Mesothelial cell of epicardium (in vitro differentiated cells): ENCODE measurements at places on chromosomes 6 and 20. TPM values are rescaled to one million over a fixed set of nuclear protein-coding genes. Genes with fewer than 3 reads are reported as not detected.
A peak's percentile ranks its signal among the peaks of the same experiment; 100 is the strongest.

- peaks cover 3% of the 10 kb centered on the region for H3K4me1 ChIP-seq
- H3K36me3 ChIP-seq: no peaks in the 10 kb centered on the region
- H3K27ac ChIP-seq: no peak within 1 kb of the TSS
- DNase-seq: peak; percentile 56
- H3K27me3 ChIP-seq: peaks cover 68% of the 10 kb centered on the region
- H3K4me3 ChIP-seq: peak within 1 kb of the TSS; percentile 63
Observed at GRCh38 chr20:44810391-44811149, at the start of gene RIMS4. RIMS4 (minus strand) TSS chr20:44810546; CDS start chr20:44810271, 275 bp downstream.

- H3K4me1 ChIP-seq: no peaks in the 10 kb centered on the region
- DNase-seq: no peak
- H3K27ac ChIP-seq: no peak overlapping the region
- no peaks in the 10 kb centered on the region for H3K36me3 ChIP-seq
Observed at GRCh38 chr6:159533568-159533967, 159.5 kb downstream of the SOD2 start.

DNA sequence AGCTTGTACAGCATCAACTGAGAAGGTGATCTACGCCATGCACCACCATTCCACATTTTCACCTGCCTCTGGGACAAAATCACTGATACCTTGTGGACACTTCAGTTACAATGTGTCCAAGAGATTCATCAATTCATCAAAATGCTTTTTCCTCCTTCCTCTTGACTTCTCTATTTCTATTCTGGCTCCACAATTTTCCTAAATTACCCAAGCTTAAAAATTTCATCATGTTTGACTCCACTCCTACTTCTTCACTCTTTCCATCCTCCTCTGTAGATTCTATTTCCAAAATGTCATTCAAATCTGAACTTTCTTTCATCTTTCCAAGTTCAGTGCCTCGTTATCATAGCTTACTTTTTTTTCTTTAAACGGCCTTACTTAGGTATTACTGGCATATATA is 172.2 kb downstream of the BTBD9 start:
- H3K4me3 ChIP-seq: no peak overlapping the region
- H3K27ac ChIP-seq: no peak overlapping the region
- peaks cover 4% of the 10 kb centered on the region for H3K36me3 ChIP-seq
- H3K27me3 ChIP-seq: no peaks in the 10 kb centered on the region
- no peak for DNase-seq

The CLVS2 gene
- total RNA-seq: 0.11 to 0.27 TPM (median 0.24 TPM) in 3 replicates

DNA sequence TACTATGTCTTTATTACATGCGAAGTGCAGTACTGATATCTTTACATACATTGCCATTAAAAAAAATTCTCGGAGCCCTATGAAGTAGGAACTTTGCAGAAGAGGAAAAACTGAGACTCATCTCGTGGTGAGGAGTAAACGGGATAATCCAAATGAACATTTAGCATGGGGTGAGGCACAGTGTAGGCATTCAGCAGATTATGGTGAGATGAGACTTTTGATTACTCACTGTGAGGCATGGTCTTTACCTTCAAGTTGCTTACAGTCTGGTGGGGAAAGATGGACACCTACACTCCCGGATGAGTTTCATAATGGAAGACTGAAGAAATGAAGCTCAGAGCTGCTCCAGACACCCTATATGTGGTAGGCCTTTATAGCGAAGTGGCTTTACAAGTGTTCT is 1.4 kb downstream of the RPRD1B start:
- peak overlapping the region; percentile 96 for H3K27ac ChIP-seq
- H3K4me1 ChIP-seq: peaks cover 40% of the 10 kb centered on the region
- H3K4me3 ChIP-seq: peak overlapping the region; percentile 96
- H3K27me3 ChIP-seq: no peaks in the 10 kb centered on the region
- H3K36me3 ChIP-seq: peaks cover 13% of the 10 kb centered on the region
- no peak for DNase-seq

DNA sequence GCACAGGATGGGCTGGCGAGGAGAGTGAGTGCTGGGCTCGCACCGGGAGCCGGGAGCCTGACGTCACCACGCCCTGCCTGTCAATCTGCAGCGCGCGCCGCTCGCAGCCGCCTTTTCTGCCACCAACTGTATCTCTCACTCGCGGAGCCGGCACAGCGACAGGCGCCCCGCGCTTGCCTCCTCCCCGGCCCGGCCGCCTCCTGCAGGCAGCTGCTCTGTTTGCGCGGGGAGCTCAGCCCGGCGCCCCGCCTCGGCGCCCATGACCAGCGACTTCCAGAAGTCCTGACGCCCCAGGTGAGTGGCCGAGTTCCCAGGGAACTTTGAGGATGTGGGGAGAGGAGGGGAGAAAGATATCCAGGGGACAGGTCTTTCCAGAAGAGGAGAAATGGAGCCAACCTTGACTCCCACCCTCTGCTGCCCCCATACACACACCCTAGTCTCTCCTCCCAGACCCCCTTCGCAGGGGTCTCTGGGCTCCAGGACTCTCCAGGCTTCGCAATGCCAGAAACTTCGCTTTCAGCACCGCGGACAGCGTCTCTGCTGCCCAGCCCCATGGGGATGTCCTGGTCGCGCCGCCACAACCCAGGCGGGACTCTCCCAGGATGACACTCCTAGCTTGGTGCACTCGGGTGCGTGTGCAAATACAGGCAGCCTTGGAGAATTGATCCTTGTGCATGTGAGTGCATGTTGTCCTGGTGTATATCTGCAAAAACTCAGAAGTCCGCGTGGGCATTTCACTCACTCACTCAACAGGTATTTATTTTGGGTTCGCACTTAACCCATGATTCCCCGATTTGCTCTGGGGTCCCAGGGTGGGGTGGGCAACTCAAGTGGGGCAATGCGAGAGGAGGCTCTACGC is at the start of gene GPR6:
GPR6 (plus strand) TSS at position 138 of the 859 bp plus-strand sequence. CDS start 802 bp downstream, outside the sequence.
- H3K27ac ChIP-seq: no peak within 1 kb of the TSS
- peaks cover 9% of the 10 kb centered on the region for H3K4me1 ChIP-seq
- no peaks in the 10 kb centered on the region for H3K36me3 ChIP-seq
- H3K4me3 ChIP-seq: peak within 1 kb of the TSS; percentile 34
- peaks cover 97% of the 10 kb centered on the region for H3K27me3 ChIP-seq

The MCCD1 gene
- total RNA-seq: not detected in 3 replicates

DNA sequence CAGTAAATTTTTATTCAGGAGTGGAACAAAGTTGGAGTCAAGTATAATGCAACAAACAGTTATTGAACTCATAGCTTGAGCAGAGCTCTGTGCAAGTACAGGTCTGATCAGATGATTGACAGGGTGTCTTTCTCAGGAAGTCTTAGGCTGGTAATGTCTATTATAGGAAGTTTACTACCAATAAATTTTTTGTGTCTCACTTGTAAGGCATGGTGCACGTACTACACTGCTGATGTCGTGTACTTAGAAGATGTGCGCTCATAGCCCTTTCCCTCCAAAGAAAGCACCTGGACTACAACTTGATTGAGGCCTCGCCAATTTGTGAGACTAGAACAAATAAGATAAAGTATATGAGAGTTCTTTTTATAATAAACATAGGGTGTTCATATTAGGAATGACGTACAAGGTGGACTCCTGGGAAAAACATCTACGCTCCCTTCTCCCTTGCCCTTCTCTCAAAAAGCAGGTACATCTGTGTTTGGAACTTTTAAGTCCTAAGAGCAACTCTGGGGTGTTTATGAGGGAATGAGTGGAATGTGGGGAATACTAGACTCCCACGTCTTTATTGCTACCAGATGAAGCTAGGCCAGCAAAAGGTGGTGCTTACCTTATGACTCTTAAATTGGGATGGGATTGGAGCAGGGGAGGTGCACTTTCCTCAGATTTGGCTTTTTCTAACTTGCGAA is 1.5 kb downstream of the NDUFAF5 start:
- peaks cover 23% of the 10 kb centered on the region for H3K36me3 ChIP-seq
- peak overlapping the region; percentile 92 for H3K27ac ChIP-seq
- no peaks in the 10 kb centered on the region for H3K27me3 ChIP-seq
- no peak for DNase-seq
- H3K4me3 ChIP-seq: peak overlapping the region; percentile 94

DNA sequence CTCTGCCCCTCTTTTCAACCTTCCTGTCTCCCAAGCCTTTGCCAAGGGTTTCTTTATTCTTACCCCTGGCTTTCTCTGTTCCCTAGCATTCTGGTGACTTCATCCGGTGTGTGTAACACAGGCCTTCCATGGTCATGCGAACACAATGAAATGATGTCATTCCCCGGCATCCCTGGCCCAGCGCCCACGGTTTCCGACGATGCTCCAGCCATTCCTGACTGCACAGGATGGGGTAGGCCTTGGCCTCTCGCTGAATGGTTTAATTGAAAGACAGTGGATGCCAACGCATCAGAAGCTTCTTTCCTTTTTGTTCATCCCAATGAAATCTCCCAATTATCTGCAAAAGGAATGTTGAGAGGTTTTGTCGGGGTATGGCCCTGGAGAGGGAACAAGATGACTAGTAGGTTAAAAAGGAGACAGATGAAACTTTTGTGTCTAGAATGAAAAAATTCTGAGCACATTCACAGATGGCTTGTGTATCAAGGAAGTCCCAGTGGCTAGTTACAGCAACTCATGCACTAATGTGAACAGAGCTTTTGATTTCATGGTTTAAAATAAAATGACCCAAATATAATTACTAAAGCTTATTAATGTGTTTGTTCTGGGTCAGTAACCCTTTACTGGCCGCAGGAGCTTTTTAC is 655.0 kb downstream of the QKI start:
- H3K27me3 ChIP-seq: no peaks in the 10 kb centered on the region
- DNase-seq: no peak
- H3K4me1 ChIP-seq: no peaks in the 10 kb centered on the region

DNA sequence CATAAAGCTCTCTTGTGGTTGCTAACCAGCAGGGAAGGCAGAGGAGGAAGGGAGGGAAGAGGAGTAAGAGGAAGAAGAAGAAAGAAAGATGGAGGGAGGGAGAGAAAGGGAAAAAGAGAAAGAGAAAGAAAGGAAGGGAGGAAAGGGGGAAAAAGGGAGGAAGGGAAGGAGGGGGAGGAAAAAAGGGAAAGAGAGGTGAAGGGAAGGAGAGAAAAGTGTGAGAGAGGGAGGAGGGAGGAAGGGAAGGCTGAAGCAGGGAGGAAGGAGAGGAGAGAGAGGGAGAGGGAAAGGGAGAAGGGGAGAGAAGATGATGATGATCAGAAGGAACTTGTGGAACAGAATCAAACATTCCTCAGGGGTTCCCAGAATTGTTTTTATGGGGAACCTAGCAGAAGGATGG is 57.5 kb upstream of the TOX2 start:
- peaks cover 11% of the 10 kb centered on the region for H3K27me3 ChIP-seq
- no peak overlapping the region for H3K4me3 ChIP-seq
- no peaks in the 10 kb centered on the region for H3K36me3 ChIP-seq

GRCh38 chr6:14075095-14075503 is 42.5 kb upstream of the CD83 start:
- no peak for DNase-seq
- peaks cover 25% of the 10 kb centered on the region for H3K4me1 ChIP-seq
- H3K4me3 ChIP-seq: peak overlapping the region; percentile 11
- H3K27me3 ChIP-seq: peaks cover 1% of the 10 kb centered on the region

DNA sequence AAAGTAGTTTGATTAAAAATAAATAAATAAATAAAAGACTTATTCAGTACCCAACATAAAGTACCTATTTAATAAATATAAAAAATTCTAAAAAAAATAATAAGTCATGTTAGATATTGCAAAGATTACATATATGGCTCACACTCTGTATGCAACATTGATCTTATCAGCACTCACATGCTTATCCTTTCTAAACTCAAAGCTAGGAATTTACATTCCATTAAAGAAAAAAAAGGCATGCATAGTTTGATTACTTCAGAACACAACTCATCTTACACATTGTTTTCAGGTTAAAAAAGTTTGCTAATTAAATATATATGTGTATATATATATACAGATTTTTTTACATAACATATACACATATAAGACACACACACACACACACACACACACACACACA is 96.4 kb downstream of the FILIP1 start:
- no peak overlapping the region for H3K4me3 ChIP-seq

The NRSN1 gene
- 1.1 to 1.4 TPM (median 1.2 TPM) in 3 replicates for total RNA-seq

GRCh38 chr6:11607383-11607782 is 69.8 kb downstream of the TMEM170B start:
- DNase-seq: no peak
- peaks cover 9% of the 10 kb centered on the region for H3K4me1 ChIP-seq
- H3K27ac ChIP-seq: no peak overlapping the region
- H3K4me3 ChIP-seq: no peak overlapping the region

The KCNQ5 gene
- total RNA-seq: 4.8 to 5.4 TPM (median 5.2 TPM) in 3 replicates

GRCh38 chr6:119360262-119360915 is 10.8 kb upstream of the MAN1A1 start:
- H3K4me3 ChIP-seq: no peak overlapping the region
- H3K27ac ChIP-seq: no peak overlapping the region
- H3K36me3 ChIP-seq: peaks cover 13% of the 10 kb centered on the region
- H3K4me1 ChIP-seq: peaks cover 9% of the 10 kb centered on the region
- no peak for DNase-seq
- no peaks in the 10 kb centered on the region for H3K27me3 ChIP-seq
